Foreskin fibroblast (primary cell): ENCODE measurements at places on chromosomes 2 and 18.

DNA sequence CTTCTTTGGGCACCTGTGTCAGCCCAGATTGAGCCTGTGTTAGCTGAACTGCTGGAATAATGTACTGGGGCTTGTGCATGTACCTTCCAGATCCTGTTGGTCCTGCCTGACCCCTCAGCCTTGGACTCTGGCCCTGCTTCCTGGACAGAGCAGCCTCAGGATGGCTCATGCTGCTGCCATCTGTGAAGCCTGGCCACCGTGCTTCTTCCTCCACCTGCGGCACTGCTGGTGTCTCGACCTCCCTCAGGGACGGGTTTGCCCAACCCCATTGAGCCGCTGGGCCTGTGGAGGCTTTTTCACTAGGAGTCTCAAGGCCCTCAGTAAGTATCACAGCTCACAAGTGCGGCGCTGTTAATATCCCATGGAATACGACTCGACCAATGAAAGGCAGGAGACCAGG, 342.7 kb downstream of the TGIF1 start:
- DNase-seq: no peak

DNA sequence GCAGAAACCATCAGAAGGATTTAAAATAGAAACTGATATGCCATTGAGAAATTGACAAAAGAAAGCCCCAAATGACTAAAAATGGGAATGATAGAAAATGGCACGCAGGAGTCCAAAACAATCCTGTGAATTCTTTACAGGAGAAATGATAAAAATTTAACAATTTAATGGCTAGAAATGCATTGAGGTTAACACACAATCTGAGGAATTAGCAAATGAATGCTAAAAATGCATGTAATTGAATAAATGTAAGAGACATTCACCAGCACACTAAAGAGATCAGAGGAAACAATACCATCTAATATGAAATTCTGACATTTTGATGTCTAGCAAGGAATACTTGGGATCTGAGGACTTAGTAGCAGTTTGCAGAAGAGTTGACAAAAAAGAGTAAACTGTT, 37.0 kb downstream of the MARCHF4 start:
- no peak for DNase-seq

- DNase-seq: no peak
Measured at GRCh38 chr18:3097082-3097481, 84.1 kb upstream of the LPIN2 start.

- DNase-seq: peak; percentile 62
Measured at GRCh38 chr18:9757827-9758621, 49.9 kb downstream of the RAB31 start.

GRCh38 chr18:56314396-56314795, 324.0 kb downstream of the TXNL1 start:
- no peak for DNase-seq

GRCh38 chr2:176109946-176110345, 2.9 kb downstream of the HOXD11 start:
- DNase-seq: no peak

GRCh38 chr2:197238043-197238365, 72.6 kb downstream of the ANKRD44 start:
- DNase-seq: no peak

GRCh38 chr18:80168982-80169381, 59.9 kb downstream of the ADNP2 start:
- no peak for DNase-seq

- no peak for DNase-seq
Measured at GRCh38 chr2:39782591-39782990, 3.5 kb upstream of the THUMPD2 start.

DNA sequence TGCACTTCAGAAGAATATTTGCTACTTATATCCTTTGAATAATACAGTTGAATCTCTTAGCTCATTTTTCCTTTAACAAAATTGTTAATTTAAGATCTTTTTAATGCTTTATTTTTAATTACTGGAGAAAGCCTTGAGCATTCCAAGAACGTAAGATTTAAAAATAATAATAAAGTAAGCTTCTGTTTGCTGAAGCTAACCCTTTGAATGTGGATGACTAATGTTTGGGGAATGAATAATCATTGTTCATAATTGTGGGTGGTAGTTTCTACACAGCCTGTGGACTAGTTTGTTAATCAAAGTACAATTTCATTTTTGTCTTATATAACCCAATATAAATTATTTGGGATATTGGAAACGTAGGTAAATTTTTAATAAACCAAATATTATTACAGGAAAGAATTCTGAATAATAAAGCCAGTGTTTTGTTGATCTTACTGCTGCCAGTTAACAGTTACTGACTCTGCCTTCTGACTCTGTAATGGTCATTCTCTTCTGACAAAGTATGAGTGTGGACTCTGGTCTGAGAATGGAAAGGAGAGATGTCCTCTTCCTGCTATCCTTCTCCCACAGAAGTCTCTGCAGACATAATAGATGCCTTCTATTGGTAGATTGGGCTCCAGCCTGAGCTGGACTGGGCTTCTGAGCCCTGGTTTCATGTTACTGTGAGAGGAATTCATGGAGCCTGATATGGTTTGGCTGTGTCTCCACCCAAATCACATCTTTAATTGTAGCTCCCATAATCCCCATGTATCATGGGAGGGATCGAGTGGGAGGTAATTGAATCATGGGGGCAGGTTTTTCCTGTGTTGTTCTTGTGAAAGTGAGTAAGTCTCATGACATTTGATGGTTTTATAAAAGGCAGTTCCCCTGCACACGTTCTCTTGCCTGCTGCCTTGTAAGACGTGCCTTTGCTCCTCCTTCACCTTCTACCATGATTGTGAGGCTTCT, 292.7 kb upstream of the SLC39A10 start:
- peak; percentile 14 for DNase-seq

GRCh38 chr18:49878567-49879270, 65.4 kb upstream of the ACAA2 start:
- peak; percentile 28 for DNase-seq

DNA sequence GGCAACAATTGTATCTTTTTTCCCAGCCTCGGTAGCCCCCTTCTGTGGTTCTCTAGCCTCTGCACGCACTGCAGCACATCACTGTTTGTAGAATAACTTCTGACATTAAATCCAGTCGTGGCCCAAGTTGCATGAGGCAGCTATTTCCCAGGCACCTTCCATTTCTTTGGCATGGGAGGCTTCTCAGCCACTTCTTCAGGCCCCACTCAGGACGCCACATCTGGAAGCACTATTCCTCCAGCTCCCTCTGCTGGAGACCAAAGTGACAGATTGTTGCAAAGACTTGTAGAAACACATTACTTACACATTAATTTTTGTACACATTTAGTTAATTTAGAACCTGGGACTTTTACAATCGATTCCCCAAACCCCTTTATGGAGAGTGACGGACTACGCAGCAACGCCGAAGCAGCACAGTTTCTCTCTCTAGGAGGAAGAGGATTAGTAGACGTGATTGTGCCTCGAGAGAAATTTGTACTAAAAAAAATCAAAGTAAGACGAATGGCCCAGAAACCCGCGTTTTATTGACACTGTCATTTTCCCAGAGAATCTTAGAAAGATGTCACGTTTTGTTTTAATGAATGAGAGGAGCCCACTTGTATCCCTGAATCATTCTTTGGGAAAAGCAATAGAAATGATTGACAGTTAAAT, 57.8 kb upstream of the RGPD5 start:
- peak; percentile 83 for DNase-seq

DNA sequence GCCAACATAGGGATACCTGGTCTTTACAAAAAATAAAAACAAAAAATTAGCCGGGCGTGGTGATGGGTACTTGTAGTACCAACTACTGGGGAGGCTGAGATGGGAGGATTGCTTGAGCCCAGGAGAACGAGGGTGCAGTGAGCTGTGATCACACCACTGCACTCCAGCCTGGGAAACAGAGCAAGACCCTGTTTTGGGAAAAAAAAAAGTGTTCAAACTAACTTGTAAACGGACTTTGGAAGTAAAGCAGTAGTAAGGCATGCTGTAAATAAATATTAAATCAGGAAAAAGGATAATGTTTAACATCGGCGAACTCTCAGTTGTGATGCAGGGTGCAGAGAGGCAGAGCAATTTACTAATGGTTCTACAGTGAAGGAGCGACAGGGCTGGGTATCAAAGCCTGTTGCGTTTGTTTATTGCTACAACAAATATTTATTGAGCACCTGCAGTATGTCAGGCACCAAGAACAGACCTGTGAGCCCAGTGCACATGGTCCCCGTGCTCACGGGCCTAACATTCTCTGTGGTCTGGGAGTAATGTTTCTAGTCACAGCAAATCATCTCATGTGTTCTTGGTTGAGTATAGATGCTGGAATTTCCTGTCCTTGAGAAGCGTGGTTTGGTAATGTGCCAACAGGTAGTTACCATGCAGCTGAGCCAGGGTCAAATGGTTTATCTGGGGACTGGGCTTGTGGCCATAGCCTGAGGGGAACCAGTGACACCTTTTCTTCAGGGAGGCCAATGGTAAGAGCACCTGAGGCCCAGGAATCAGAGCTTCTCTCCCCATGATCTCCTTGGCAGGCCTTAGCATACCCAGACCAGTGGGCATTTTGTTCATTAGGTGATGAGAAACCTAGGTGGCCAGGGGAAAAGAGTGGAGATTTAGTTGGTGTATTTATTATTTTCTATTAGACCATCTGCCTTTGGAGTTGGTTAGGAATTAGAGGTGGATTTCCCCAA, 27.9 kb upstream of the GREB1 start:
- no peak for DNase-seq

- no peak for DNase-seq
Measured at GRCh38 chr18:48186131-48186766, 222.9 kb downstream of the ZBTB7C start.

- DNase-seq: no peak
Measured at GRCh38 chr2:218263817-218264641, 3.2 kb downstream of the GPBAR1 start.

- peak; percentile 65 for DNase-seq
Measured at GRCh38 chr18:23134780-23135549, at the start of gene CABLES1. TSS of gene CABLES1 (plus strand) at chr18:23135485. CDS start at chr18:23135763, 278 bp downstream.

DNA sequence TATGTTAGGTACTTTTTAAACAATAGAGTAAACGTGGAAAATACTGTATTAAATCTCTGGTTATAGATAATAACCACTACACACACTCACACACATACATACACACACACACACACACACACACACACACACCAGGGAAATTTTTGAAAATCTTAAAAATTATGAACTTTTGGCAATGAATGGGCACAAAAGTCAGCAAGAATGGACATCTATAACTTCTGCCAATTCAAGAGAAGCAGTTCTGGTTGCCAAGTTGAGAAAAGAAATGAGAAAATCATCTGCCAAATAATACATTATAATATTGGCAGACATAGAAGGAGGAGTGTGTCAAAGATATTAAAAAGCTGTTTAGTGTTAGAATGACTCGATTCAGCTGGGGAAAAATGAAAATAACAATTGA, 42.9 kb upstream of the TMEM178A start:
- DNase-seq: no peak

DNA sequence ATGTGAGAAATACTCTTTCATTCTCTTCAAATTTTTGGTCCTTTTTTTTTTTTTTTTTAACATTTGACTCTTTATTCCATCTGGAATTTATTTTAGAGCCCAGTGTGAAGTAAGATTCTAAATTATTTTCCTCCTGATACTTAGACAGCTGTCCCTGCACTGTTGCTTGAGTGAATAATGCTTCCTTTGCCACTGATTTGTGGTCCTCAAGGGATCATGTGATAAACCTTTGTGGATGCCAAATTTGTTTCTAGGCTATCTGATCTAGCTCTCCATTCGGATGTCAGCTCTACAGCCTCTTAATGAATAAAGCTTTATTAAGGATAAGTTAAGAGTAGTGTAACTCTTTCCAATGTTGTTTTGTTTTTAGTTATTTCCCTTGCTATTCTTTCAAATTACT, 142.3 kb downstream of the SMAD7 start:
- no peak for DNase-seq

DNA sequence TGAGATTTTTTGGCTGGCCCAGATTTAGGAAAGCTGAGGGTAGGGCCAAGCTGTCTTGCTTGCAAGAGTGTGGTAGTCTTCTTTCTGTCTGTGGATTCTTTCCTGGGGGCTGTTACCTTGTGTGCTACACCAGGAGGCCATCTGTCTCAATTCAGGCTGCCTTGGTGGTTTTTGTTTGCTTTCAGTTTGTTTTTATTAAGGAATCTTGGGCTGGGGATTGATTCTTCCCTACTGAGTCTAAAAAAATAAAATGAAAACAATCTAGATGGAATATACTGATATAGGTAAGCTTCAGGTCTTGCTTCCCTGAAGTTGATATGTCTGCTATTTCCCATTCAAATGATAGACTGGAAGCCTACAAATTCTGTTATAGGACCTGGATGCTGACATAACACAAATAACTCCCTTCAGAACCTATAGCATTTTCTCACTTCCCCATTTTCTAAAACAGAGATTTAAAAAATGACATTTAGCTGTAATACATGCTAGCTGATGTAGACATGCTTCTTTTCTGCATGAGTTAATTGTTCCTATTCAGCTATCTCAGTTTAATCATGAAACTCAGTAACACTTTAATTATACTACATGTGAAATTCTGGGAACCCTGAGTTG, 5.3 kb downstream of the LHCGR start:
- DNase-seq: no peak

DNA sequence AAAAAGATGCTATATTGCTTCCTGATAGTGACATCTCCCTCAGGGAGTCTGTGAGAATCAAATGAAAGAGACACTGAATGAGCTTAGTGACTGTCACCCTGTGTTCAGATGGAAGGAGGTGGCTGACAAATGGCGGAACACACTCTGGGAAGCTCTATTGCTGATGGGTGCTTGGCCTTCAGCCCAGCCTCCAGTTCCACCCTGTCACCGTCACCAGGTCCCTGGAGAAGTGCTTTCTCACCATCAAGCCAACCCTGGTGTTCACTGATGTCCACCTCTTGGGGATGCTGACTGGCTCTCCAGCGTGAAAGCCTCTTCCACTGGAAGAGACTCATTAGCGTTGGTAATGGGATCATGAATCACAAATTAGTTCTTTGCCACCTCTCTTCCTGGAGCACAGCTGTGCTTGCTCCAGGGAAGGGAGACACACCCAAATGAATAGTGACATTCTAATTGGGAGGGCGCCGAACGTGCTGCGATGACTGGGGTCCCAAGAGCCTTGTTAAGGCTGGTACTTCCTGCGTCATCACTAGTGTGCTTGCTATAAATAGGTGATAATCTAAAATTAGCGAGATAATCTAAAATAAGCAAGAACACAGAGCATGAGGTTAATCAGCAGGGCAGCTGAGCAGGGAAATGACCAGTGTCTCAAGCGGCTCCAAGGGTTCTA, 154.0 kb downstream of the CLIP4 start:
- no peak for DNase-seq

GRCh38 chr18:32922951-32923430, 150.2 kb upstream of the KLHL14 start:
- no peak for DNase-seq

DNA sequence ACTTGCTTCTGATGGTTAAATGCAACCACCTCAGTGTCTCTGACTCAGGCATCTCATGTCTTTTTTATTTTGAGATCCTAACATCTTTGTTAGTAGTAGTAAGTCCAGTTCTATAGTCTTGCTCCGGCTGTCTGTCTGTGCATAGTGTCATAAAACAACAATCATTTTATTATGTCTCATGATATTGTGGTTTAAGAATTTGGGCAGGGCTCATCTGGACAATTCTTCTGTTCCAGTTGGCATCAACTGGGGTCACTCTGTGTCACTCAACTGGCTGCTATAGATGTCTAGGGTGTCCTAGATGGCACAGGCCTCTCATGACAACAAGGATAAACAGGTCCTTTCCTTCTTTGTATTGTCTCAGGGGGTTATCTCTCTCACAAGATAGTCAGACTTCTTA, 299.6 kb upstream of the ZNF521 start:
- no peak for DNase-seq
